ENCODE measurements at places on chromosomes 1 and 21.

DNA sequence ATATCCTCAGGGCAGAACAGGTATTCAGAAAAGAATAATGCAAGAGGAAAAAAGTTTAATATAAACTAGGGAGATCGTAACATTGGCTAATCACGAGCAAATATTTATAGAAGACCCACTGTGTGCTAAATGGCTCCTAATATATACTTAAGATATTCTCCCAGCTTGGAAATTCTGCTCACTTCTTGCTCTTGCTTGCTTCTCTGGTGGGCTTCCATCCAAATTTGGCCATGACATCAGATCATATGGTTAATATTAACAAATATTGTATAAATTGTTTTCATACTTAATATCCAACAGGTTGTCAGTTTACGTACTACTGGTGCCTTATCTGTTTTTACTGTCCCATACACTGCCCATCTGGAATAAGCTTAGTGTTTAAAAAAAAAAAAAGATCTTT, 1.1 kb downstream of the COX20 start:
- no peak for DNase-seq

- DNase-seq: no peak
Observed at GRCh38 chr1:101188331-101188730, 48.5 kb upstream of the S1PR1 start.

DNA sequence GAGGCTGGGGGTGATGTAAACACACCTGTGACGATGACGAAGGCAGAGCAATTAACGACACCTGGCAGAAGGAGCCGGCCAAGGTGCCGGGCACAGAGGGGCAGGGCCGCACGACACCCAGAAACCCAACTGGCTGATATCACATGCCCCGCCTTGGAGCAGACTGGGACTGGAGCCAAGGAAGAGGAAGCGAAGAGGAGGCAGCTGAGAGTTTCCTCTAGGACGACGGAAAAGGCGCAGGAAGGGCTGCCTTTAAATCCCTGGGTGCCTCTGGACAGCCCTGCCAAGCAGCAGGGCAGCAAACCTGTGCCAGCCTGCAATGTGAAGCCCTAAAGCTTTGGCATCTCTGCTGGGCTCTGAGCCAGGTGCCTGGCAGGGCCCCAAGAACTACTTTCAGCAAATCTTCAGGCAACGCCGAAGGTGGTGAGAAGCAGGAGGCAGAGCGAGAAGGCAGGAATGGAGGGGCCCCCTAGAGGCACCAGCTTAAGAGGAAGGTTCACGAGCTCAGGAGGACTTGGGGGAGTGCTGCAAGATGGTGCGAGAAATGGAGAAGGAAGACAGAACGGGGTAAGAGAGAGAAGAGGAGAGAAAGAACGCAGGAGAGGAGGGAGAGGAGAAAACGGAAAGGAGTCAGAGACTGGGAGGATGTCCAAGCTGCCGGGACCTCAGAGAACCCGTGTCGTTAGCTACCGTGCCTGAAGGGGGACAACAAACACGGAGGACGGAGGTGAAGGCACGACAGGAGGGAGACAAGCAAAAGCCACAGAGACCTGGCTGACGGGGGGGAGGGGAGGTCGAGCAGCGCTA, 25.3 kb upstream of the PEF1 start:
- peak; percentile 25 for DNase-seq

- no peak for DNase-seq
Observed at GRCh38 chr1:5598824-5599395, 393.3 kb downstream of the NPHP4 start.

DNA sequence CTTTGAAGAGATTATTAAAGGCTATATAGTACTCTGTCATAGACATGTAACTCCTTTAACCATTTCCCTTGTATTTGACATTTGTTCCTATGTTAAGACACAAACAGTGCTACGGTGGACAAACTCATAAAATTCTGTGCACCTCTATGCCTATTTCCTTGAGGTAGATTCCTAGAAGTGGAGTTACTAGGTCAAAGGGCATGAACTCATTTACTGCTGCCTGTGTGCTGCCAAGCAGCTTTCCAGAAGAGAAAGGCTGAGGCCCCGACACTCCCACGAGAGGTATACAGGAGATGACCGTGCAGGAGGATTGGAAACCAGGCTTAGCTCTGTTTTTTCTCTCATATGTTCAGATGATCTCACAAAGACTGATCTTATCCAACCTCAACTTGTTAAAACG, 34.4 kb upstream of the TENT5C start:
- DNase-seq: no peak

DNA sequence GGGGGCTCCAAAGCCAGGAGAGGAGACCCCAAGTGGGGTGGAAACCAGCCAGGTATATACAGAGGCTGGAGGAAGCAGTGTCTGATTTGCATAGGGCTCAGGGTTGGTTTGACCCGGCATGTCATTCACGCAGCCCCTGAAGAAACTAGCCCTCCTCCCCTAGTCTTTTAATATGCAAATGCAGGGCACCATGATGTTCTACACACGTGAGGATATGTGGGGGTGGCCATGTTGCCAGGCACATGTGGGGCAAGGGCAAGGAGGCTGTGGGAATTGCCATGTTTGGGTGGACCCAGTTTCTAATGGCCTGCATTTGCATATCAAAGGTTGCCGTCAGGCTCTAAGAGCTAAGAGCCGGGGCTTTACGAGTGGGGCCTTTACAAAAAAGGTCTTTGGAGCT, 12.0 kb upstream of the RHOU start:
- no peak for DNase-seq

- no peak for DNase-seq
Observed at GRCh38 chr1:207801819-207802218, 50.0 kb downstream of the CD46 start.

- DNase-seq: no peak
Observed at GRCh38 chr1:25253911-25254310, 6.7 kb upstream of the RSRP1 start.
